ENCODE measurements at places on chromosomes 6 and 20.

GRCh38 chr20:57342829-57343228, 8.2 kb upstream of the RAE1 start:
- DNase-seq: no peak

DNA sequence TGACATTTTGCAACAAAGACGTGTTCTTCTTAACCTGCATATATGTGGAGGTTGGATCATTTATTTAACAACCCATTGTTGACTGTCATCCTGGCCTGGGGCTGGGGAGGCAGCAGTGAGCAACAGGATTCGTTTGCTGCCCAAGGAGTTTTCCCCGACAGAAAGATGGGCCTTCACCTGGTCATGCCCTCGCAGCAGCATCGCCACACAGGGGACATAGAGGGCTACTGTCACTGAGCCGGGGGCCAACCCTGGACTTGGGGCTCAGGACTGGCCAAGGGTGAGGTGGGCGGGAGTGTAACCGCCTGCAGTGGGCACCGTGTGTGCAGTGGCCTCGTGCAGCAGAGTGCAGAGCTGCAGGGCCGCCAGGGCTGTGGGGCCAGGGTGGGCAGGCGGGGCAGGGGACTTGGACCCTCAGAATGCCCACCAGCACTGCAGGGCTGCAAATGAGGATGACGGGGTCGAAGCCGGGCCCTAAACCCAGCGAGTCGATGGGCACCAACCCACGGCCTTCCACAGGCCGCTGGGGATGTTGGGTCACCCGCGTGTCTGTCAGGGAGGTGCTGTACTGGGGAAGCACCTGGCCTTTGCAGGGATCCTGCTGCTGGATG, 11.8 kb downstream of the DUSP22 start:
- DNase-seq: no peak

- DNase-seq: no peak
Observed at GRCh38 chr6:139099984-139100383, 34.9 kb upstream of the HECA start.

DNA sequence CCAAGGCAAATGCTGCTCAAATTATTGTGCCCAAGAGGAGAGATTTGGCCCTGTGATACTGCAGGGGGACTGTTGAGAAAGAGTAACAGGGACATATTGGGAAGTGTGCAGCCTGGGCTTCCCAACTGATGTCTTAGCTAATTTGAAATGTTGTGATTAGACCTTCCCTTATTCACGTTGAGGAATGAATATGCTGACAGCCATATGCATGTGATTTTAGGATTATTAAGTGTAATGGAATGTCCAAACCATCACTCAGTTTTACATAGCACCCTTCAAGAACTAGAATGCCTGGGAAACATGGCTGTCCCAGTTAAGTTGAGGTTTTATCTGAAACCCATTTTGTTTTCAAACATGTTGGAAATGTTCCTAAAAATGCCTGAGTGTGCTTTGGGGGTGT, 81.4 kb downstream of the CARMIL1 start:
- no peak for DNase-seq

GRCh38 chr20:34717230-34718095, 13.3 kb downstream of the TP53INP2 start:
- DNase-seq: no peak

GRCh38 chr6:107662333-107662732, 161.8 kb downstream of the SCML4 start:
- DNase-seq: no peak

DNA sequence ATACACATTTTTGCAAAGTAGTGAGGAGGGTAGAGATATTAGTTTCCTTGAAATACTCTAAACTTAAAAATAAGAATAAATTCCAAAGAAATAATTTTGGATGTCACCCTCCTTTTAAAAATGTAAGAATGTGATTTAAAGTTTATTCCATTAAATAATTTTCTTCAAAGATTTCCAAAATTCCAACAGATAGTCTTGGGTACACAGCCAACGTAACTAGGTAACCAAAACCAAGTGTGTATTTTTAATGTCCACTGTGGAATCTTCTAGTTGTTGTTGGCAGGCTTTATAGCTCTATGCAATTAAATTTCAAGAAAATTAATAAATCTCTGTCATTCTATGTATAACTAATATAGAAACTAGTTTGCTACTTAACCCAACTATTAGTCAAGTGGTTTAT, 101.3 kb downstream of the COL21A1 start:
- no peak for DNase-seq

- DNase-seq: no peak
Observed at GRCh38 chr6:90293319-90293953, 3.2 kb downstream of the BACH2 start.
